Testis (tissue), 5 donors: ENCODE measurements at places on chromosomes 12 and 14.

GRCh38 chr14:23465261-23465660, 4.2 kb upstream of the NGDN start:
- H3K27ac ChIP-seq = peak overlapping the region; percentile 3
- H3K4me3 ChIP-seq = no peak overlapping the region
- H3K27me3 ChIP-seq = no peaks in the 10 kb centered on the region
- peak; percentile 32 for DNase-seq
- peaks cover 18% of the 10 kb centered on the region for H3K4me1 ChIP-seq
- no peaks in the 10 kb centered on the region for H3K36me3 ChIP-seq

GRCh38 chr12:85065837-85066482, 29.8 kb downstream of the LRRIQ1 start:
- H3K27me3 ChIP-seq = no peaks in the 10 kb centered on the region
- no peak overlapping the region for H3K27ac ChIP-seq
- no peak overlapping the region for H3K4me3 ChIP-seq
- no peak for DNase-seq

DNA sequence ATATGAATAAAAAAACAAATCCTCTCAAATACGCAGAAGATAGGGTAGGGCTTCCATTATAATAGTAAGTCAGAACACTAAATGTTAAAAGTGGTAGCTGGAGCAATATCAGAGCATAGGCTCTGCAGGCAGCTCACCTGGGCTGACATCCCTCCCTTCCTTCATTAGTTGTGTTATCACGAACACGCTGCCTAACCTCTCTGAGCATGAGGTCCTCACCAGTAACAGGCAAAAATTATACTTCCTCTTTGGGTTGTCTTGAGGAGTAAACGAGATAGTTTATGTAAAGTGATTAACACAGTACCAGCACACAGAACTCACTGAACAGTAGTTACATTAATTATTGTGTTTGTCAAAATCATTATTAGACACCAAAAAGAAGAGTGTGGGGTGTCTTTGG, 154.3 kb downstream of the STXBP6 start:
- no peaks in the 10 kb centered on the region for H3K4me1 ChIP-seq
- DNase-seq = no peak
- H3K36me3 ChIP-seq = no peaks in the 10 kb centered on the region
- H3K27ac ChIP-seq = no peak overlapping the region
- H3K27me3 ChIP-seq = no peaks in the 10 kb centered on the region

DNA sequence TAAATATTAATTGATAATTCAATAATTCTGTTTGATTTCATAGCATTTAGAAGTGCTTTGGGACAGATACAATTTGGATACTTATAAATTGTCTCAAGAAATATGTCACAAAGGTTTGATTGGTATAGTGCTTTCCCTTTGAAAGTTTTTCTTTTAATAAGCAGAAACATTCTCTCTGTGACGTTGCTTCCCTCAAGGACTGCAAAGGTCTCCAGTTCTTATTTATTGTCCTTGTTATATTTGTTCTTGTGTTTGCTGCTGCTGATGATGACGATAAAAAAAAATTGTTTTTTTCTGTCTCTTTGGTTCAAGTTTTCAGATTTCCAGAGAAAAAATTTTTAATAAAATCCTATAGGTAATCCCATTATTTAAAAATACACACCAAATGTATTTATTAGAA, 176.3 kb upstream of the CLEC14A start:
- DNase-seq = no peak
- no peaks in the 10 kb centered on the region for H3K27me3 ChIP-seq
- no peak overlapping the region for H3K27ac ChIP-seq
- no peak overlapping the region for H3K4me3 ChIP-seq

DNA sequence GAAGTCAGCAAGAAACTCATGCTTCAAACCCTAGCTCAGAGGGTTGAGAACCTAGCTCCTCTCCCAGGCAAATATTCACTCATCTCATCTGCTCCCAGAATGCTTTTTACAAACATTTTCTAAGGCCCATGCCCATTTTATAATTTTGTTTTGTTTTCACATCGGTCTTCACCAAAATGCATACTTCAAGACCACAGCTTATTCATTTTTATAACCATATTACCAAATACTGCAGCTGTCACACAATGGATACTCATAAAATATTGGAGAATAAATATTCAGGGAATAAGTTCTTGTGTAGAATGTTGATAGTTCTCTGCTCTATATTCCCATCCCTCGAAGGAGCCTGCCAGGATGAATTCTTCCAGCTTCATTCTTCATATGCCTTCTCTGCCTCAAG, 50.8 kb upstream of the HOXC13 start:
- DNase-seq = no peak
- H3K27me3 ChIP-seq = no peaks in the 10 kb centered on the region
- H3K4me1 ChIP-seq = no peaks in the 10 kb centered on the region
- no peak overlapping the region for H3K4me3 ChIP-seq
- no peaks in the 10 kb centered on the region for H3K36me3 ChIP-seq

DNA sequence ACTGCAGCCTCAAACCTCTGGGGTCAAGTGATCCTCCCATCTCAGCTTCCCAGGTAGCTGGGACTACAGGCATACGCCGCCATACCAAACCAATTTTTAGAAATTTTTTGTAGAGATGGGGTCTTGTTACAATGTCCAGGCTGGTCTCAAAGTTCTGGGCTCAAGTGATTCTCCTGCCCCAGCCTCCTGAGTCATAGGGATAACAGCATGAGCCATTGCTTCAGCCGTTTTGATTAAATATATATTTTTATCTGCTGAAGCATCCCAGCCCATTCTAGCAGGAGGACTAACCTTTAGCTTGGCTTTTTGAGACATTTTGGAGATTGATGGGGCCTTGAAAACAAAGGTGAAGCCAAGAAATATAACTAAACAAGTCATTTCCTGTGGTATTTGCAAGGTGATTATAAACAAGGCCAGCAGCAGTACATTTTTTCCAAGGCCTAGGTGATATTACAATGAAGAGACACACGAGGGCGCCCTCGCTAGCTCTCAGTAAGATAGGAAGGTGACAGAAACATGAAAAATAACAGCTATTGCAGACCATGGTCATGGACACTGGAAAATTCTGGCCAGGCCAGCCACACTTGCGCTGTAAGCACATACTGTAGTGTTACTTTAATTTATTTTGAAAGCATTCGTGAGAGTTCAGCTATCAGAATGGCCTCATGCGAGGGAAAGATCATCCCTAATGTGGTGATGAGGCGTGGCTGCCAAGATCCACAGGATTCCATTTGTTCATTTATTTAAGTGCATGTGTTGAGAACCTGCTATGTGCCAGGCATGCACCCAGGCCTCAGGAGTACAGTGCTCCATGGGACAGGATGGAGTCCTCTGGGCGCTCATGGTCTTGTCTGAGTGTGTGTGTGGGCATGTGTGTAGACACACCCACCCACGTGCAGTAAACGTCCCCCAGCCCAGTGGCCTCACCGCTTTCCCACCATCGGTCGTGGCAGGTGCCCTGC, 63.5 kb downstream of the DGLUCY start:
- H3K4me3 ChIP-seq = no peak overlapping the region
- H3K36me3 ChIP-seq = no peaks in the 10 kb centered on the region
- DNase-seq = peak; percentile 70
- H3K27ac ChIP-seq = no peak overlapping the region

- H3K27ac ChIP-seq = no peak overlapping the region
- no peaks in the 10 kb centered on the region for H3K36me3 ChIP-seq
- no peaks in the 10 kb centered on the region for H3K27me3 ChIP-seq
Observed at GRCh38 chr12:48219631-48220030, 16.5 kb upstream of the OR10AD1 start.

DNA sequence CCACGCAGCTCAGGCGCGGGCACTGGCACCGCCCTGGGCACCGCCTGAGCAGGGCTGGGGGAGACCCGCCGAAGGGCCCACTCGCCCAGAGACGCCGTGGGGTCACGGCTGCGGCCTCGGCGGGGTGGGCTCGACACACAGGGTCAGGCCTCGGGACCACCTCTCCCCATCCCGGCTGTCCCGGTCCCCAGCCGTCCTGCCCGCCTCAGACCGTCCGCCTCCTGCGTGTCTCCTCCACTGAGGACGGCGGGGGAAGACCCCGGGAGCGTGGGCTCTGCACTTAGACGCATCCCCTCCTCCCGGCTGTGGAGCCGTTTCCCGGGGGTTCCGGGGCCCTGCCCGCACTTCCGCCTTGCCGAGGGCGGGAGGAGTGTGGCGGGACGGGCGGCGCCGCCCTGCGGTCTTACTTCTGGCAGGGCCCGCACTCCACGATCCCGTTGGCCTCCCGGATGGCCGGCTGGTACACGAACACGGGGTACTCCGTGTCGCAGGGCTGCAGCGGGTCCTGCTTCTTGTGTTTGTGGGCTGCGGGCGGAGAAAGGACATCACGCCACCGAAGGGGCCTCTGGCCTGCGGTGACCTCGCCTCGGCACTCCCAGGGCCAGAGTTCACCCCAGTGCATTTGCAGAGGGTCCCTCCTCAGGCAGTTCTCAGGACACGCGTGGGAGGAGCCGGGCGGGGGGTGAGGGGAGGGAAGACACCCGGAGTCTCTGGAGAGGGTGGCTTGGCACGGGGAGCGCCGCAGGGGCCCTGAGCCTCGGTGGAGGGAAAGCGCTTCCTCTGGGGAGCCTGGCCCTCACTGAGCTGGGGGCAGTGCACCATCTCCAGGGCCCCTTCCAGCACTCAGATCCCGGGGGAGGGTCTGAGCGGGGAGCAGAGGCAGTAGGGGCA, 23.1 kb upstream of the LRTM2 start:
- H3K4me3 ChIP-seq = peak overlapping the region; percentile 62
- peak overlapping the region; percentile 73 for H3K27ac ChIP-seq
- peaks cover 5% of the 10 kb centered on the region for H3K4me1 ChIP-seq
- H3K27me3 ChIP-seq = no peaks in the 10 kb centered on the region
